Memory B cell (primary cell): ENCODE measurements at places on chromosomes 1 and 21.
A peak's percentile ranks its signal among the peaks of the same experiment; 100 is the strongest.

DNA sequence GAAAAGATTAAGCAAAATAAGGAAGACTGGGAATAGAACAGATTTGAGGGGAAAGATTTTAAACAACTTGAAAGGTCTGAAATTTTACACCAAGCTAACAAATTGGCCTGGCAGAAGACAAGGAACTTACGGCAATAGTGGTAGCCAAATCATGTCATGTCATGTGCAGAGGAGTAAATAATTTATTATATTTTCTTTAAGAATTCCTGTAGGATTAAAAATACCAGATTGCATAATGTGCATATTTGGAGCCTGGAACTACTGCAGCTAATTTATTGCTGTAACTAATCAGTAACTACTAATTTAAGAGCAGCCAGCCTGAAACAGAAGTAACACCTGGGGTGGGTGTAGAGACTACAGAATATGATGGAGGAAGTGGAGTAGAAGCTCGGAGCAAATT is 334.3 kb downstream of the TGFB2 start:
- no peak for DNase-seq

GRCh38 chr21:8998946-8999681 is 1522.3 kb upstream of the TPTE start:
- DNase-seq = no peak

GRCh38 chr21:31660259-31660565 is 719 bp downstream of the SOD1 start:
- peak; percentile 7 for DNase-seq

- DNase-seq = peak; percentile 16
Observed at GRCh38 chr1:112509005-112509659, 367 bp downstream of the WNT2B start.

- no peak for DNase-seq
Observed at GRCh38 chr1:159790237-159790917, 9.6 kb downstream of the DUSP23 start.

- DNase-seq = no peak
Observed at GRCh38 chr1:107389410-107390396, 248.9 kb downstream of the NTNG1 start.

GRCh38 chr1:92481971-92482664 is 4.6 kb downstream of the GFI1 start:
- no peak for DNase-seq

GRCh38 chr1:3350506-3351261 is 103.8 kb upstream of the ARHGEF16 start:
- DNase-seq = no peak

- DNase-seq = no peak
Observed at GRCh38 chr1:6207921-6208320, 2.0 kb downstream of the RNF207 start.

DNA sequence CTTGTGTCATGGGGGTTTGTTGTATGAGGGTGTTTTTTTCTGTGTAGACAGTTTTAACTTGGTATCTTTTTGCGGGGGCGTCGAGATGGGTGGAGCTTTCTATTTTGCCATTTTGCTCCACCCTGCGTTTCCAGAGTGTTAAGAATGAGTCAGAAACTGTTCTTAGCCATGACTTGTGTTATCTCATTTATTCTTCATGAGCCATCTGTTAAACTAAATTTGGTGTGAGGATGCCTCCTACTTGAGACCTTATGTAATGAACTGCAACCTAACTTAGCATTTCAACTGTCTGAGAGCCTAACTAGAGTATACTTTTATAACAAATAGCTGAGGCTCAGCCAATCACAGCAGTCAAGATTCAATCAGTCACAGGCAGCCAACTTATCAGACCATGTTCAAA is 1873.5 kb downstream of the NCAM2 start:
- DNase-seq = no peak

DNA sequence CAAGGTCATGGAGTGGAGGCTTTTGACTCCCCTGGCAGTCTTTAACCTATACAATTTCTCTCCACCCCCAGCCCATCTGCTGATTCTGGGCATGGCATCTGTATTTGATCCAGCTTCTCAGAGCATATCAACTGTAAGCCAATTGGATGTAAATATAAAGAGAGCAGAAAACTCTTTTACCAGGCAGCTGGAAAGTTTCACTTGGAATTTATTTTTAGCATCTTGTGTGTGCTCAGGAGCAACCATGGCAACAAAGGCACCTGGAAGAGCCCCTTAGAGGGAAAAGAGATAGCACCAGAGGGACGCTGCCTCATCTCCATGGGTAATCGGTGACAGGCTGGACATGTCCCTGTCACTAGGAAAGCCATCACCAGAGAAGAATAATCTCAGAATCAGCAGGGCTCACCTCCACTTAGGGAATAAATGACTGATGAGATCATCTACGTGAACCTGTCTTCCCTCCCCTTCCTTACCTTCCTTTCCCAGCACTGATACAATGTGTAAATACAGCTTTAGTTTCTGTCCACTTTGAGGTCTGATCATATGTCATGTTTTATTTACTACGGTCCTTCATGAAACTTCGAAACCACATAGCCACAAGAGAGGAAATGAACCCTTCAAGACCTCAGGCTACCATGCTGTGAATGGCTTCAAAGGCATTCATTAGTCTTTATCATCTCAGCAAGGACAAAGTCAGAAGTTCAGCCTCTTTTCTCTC is 25.3 kb upstream of the SIPA1L2 start:
- no peak for DNase-seq

GRCh38 chr1:235336903-235337302 is 8.5 kb downstream of the GGPS1 start:
- no peak for DNase-seq

- no peak for DNase-seq
Observed at GRCh38 chr1:91913018-91913417, 27.1 kb upstream of the TGFBR3 start.

DNA sequence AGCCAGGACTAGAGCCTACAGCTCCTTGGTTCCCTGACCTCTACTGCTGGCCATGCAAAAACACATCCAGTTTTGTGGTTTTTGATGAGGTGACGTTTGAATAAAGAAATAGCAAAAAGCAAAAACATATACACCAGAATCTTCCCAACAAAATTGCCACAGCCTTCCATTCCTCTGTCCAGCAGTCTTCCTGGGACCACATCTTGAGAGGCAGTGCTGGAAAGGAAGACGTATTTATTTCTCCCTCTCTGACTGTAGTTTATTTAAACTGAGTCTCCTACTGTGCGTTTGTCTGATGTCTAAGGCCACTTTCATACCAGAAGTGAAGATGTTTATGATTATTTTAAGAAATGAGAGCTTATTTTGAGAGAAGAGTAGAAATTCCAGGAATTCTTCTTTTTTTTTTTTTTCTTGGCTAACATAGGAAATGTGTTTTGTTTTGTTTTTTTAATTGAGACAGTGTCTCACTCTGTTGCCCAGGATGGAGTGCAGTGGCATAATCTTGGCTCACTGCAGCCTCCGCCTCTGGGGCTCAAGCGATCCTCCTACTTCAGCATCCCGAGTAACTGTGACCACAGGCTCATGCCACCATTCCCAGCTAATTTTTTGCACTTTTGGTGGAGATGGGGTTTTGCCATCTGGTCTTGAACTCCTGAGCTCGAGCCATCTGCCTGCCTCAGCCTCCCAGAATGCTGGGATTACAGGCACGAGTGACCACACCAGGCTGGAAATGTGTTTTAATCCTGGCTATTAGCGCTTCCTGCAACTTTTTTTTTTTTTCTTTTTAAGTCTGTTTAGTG is 118.5 kb downstream of the ITSN1 start:
- no peak for DNase-seq

- no peak for DNase-seq
Observed at GRCh38 chr1:93874025-93874651, 4.9 kb downstream of the DNTTIP2 start.

GRCh38 chr1:112881742-112882127 is 74.3 kb downstream of the SLC16A1 start:
- no peak for DNase-seq

DNA sequence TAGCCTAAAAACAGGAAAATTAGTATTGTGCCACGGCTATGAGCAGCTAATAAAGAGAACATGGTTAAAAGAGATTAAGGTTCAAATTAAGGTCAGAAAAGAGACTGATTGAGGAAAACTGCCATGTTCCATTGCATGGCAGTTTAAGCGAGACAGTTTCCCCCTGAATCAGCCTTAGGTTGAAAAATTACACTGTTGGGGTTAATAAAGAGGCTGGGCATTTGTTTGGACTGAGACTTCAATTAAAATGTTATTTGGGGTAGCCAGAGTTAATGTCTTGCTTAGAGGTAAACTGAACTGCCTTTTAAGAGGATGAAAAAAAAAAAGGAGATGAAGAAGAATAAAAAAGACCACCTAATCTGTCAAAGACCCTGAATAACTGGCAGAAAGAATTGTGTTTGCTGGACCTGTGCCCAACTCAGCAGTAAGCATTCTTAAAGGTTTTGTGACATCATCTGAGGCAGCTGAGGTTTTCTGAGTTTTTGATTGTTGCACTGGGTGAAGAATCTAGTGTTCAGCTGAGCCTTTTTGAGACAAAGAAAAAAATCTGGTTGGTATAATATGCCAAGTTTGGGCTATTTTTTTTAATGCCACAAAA is 17.7 kb upstream of the PROX1 start:
- DNase-seq = no peak

DNA sequence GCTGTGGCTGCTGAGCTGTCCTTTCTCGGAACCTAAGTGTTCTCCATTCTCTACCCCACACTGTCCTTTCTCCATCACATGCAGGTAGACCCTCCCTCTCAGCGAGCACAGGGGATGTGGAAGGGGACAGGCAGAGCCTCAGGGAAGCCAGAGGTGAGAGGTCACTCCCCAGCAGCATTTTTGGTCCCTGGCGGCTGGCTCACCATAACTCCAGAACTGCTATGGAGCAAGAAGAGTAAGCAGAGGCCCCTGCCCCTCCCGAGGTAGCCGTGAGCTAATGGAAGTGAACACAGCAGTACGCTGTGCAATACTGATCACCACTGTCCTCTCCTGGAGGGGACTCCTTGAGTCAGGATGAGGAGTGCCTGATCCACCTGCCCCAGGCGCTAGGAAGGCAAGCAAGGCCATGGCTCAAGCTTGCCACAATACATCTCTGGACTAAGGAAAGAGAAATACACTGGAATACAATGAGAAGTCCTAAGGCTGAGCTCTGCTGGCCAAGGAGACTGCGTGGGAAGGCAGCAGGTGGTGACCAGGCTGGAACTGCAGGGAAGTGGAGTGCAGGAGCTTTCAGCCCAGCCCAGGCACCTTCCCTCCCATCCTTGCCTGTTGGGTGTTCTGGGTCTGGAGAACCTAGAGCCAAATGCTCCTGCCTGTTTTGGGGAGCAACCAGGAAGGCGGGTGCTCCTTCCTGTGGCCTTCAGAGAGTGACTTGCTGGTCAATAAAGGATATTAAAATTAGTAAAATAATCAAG is 96.2 kb downstream of the LAMC2 start:
- DNase-seq = no peak

DNA sequence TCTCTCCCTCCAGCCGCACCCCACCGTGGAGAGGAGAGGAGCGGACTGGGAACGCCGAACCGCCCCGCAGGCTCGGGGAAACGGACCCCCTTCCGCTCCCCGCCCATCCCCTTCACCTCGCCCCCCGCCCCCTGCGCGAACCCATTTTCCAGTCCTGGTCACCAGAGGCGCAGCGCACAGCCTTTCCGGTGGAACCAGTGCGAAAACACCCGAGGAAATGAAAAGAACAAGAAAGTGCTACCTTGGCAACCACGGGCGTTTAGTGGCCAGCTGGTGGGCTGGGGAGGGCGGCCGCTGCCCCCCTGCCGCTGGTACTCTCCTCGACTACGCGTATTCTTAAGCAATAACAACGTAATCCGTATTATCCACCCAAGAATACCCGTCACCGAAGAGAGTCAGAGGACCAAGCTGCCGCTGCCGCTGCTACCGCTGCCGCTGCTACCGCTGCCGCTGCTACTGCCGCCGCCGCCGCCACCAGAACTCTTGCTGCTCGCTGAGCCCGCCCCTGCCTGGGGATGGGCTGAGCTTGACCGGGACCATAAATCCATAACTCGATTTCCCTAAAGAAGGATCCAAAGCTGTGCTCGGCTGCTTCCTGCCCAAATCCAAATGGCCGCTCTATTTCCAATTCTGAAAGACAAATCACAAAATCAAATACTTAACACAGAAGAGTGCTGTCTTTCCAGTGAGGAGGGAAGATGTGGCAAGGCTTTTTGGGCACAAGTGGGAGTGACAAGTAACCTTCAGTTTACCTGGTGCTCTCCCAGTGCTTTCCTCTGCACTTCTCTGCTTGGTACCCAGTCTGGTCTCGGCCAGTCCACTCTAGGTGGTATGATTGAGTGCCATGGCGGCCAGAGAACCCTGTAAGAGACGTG is 125.2 kb upstream of the DPYD start:
- DNase-seq = no peak

DNA sequence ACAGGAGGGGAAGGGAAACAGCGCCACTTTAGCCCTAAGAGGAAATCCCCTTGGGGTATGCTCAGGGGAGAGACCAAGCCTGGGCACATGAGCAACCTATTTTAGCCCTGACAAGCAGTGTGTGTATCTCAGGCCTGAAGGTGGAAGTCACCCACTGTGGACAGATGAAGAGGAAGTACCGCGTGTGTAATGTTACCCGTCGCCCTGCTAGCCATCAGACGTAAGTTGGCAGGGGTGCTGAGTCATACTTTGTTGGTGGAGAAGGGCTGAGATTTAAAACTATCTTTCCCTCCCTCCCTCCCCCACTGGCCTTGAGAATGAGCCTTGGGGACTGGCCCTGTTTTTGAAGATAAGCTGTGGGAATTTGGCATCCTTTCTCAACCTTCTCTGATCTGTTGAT is 11.2 kb downstream of the AGO1 start:
- peak; percentile 61 for DNase-seq

DNA sequence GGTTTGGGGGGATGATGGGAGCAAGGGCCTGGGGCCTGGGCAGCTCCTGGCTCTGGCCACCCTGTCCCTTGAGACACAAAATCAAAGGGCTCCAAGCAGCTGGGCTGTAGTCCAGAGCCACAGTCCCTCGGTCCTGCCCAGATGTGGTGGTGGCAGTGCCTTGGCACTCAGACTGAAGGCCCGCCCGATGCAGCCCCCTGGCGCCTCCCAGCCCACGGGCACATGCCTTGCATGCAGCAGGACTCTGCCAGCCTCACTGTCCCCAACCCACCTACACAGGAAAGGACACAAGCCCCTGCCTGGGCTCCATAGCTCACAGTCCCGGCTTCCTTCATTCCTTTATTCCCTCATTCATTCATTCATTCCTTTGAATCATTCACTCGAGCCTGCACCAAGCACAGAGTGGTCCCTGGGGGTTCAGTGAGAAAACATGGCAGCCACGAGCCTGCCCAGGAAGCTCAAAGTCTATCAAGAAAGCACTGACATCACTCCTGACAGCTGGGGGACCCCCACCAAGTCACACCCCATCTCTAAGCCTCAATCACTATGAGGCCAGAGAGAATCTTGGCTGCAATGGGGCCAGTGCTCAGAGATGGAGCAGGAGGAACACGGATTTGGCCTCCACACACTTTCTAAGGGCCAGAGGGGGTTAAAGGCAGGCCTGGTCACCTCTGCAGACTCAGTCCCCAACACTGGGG is 5.8 kb downstream of the SDC3 start:
- no peak for DNase-seq

GRCh38 chr1:114347431-114348209 is 163.4 kb downstream of the TRIM33 start:
- DNase-seq = no peak

- no peak for DNase-seq
Observed at GRCh38 chr1:200365897-200366426, 43.9 kb downstream of the ZNF281 start.

GRCh38 chr1:39047374-39048229 is 21.5 kb downstream of the NDUFS5 start:
- DNase-seq = no peak
